LNCaP clone FGC (cell line): ENCODE measurements at places on chromosomes 13 and 19.

GRCh38 chr19:15448044-15448777, 1.5 kb downstream of the WIZ start:
- DNase-seq = no peak

GRCh38 chr13:51457086-51457815, 4.4 kb upstream of the INTS6 start:
- DNase-seq = no peak

GRCh38 chr13:78100486-78100885, 181.9 kb upstream of the EDNRB start:
- DNase-seq = no peak

DNA sequence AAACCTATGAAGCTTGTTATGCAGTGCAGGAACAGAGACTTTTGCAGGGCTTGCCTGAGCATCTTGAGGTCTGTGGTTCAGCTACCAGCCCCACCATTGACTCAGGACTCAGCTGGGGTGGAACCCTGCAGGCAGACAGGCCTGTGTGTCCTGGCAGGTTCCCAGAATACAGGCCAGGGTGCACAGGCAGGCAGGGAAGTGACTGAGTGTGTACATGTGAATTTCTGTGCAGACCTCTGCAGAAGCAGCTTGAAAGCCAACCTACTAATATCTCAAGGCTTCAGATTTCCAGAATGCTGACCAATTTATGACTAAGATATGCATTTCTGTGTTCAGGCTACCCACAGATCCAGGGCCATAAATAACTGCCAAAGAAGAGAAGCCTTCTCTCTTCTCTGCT, 254.4 kb downstream of the DLEU7 start:
- DNase-seq = no peak

GRCh38 chr19:33468361-33469170, 53.0 kb downstream of the PEPD start:
- no peak for DNase-seq

- DNase-seq = no peak
These were observed at the start of gene NFIX for GRCh38 chr19:12994701-12995595. TSS of gene NFIX (plus strand) at chr19:12995475. CDS start at chr19:12995838, 363 bp downstream.

- DNase-seq = no peak
These were observed 393.3 kb downstream of the IRS2 start for GRCh38 chr13:109393045-109393444.

DNA sequence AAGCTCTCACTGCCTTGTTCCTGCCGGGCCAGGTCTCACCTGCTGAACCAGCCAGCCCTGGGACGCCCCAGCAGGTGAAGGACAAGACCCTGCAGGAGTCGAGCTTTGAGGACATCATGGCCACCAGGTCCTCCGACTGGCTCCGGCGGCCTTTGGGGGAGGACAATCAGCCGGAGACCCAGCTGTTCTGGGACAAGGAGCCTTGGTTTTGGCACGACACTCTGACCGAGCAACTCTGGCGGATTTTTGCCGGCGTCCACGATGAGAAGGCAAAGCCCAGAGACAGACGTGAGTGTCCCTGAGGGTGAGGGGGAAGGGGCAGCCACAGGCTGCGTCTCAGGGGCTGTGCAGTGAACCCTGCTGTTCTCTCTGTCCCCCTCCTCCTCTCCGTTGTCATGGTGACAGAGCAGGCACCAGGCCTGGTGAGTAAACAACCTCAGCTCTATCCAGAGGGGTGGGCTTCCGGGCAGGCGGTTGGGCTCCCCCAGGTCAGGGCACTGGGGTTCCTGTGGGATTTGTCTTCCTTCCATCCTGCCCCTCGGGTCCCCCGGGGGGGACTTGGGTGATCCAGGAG, 9.7 kb downstream of the TLE6 start:
- no peak for DNase-seq

DNA sequence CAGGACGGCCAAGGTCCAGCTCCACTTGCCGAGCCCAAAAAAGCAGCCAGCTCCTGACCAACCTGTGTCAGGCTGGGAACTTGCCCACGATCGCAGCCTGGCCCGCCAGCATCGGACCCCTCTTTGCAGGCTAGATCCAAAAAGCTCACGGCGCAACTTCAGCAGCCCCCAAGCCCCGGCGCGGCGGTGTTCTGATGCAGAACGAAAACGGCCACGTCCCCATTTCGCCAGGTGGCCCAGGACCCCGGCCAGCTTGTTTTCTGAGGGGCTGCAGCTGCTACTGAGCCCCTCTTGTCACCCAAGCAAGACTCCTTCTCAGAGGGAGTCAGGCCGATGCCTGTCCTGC, 1.3 kb downstream of the TMEM259 start:
- DNase-seq = no peak

DNA sequence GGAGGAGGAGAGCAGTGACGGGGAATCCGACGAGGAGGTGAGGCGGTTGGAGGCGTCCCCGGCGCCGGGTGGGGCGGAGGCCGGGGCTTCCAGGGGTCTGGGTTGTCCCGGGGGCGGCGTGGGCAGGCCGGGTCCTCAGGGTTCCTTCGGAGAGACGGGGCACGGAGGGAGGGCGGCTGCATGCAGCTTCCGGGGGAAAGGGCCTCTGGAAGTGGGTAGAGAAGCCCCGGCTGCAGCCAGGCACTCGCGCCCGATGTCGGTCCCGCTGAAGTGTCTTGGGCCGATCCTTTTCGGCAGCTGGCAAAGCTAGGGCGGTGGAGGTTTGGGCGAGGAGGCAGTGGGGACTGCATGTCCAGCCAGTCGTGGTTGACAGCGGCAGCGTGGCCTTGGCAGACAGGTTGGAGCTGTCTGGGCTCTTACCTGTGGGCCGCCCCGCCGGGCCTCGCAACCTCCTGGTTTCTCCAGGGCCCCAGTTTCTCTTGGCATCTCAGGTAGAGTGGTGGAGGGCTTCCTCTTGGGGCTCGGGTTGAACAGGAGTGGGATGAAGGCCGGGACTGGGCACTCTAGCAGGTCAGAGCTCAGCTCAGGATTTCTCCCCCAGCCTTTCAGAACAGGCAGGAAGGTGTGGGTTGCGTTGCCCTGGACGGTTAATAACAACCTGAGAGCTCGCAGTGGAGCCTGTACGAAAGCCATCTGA, 690 bp downstream of the KMT2B start:
- DNase-seq = no peak

DNA sequence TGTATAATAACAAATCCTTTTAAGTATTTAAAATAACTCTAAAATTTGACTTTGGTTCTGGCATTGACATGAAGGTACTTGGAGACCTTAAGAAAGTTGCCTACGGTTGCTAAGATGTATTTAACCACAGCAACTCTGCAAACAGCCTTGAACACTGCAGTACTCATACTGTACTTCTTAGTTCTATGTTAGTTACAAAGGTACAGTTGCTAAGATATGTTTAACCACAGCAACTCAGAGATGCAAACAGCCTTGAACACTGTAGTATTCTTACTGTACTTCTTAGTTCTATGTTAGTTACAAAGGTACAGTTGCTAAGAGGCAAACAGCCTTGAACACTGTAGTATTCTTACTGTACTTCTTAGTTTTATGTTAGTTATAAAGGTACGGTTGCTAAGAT, 268.3 kb upstream of the MIR17HG start:
- DNase-seq = peak; percentile 44

GRCh38 chr13:27487776-27488175, 37.4 kb upstream of the MTIF3 start:
- no peak for DNase-seq

GRCh38 chr19:31436121-31436776, 87.0 kb upstream of the TSHZ3 start:
- DNase-seq = no peak

DNA sequence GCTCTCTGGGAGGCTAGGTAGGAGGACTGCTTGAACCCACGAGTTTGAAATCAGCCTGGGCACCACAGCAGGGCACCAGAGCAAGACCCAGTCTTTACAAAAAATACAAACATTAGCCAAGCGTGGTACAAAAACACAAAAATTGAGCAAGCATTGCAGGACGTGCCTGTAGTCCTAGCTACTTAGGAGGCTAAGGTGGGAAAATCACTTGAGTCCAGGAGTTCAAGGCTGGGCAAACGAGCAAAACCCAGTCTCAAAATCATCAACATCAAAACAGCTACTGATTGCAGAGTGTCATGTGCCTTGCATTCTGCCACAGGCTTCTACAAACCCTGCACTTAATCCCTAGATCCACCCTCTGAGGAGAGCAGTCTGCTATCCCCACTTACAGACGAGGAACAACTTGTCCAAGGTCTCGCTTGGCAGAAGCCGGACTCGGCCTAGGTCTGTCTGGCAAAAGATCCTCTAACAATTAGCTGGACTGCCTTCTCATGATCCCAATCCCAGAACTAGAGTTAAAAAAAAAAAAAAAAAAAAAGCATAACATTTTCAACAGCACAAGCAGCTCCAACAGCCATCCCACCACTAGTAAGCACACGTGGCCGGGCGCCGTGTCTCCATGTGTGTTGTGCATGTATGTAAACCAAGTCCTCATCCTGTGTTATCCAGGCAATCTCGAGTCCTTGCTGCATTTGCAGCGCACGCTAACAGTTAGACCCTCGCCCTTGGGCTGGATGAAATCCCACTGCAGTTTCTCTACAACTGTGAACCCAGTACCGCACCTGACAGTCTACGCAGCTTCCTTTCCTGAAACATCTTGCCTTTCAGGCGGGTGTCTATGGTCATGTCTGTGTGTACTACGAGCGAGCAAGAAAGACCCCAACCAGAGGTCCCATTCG, 2.0 kb downstream of the PPP6R1 start:
- DNase-seq = no peak

DNA sequence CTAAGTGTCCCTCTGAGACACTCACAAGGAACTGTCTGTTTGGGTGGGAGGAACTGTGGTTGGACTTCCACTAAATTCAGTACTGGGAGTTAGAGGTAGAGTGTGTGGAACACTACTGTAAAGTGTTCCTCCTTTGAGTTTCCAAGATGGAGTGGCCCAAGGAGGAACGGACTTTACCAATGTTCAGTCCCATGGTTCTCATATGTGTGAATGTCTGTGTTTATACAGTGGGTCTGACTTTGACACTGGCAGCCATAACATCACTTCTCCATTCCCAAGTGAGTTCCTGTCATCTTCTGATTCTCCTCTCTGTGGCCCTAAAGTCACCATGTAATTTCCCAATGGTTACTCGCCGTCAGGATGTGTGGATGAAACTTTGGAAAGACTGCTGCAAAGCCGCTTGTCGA, 136.8 kb upstream of the SERP2 start:
- no peak for DNase-seq

DNA sequence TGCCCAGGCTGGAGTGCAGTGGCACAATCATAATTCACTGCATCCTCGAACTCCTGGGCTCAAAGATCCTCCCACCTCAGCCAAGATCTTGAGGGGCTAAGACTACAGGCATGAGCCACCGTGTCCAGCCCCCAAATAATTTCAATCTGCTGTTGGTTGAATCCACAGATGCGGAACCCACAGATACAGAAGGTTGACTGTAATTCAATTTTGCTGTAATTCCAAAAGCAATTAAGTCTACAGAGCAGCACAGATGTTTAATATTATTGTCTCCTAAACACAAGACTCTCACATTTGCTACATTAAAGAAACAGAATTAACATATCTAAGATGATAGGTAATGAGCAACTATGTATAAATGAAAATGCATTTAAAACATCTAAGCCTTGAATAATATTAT, 75.6 kb downstream of the MIPEP start:
- no peak for DNase-seq

GRCh38 chr13:110712081-110712848, 1.2 kb upstream of the ING1 start:
- DNase-seq = no peak

- no peak for DNase-seq
These were observed 309.1 kb downstream of the KLF5 start for GRCh38 chr13:73367886-73368285.

DNA sequence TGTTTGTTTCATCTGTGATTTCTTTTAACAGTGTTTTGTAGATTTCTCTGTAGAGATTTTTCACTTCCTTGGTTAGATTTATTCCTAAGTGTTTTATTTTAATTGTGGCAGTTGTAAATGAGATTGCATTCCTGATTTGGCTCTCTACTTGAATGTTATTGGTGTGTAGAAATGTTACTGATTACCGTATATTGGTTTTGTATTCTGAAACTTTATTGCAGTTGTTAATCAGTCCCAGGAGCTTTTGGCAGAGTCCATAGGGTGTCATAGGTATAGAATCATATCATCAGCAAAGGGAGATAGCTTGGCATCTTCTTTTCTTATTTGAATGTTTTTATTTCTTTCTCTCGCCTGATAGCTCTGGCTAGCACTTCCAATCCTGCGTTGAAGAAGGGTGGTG, 1386.7 kb downstream of the SLITRK5 start:
- no peak for DNase-seq

- DNase-seq = no peak
These were observed 10.5 kb downstream of the PEAK3 start for GRCh38 chr19:2271234-2272103.

GRCh38 chr19:45423589-45424190, at the start of gene ERCC1:
TSS of gene ERCC1 (minus strand) at chr19:45423917. CDS start at chr19:45423374, 543 bp downstream.
- DNase-seq = peak; percentile 90

- DNase-seq = no peak
These were observed 1.0 kb upstream of the MEF2B start for GRCh38 chr19:19170873-19171672.
